Muscle of back (tissue), 13 donors: ENCODE measurements at places on chromosomes 13 and 19. TPM values are rescaled to one million over a fixed set of nuclear protein-coding genes. Genes with fewer than 3 reads are reported as not detected.
A peak's percentile ranks its signal among the peaks of the same experiment; 100 is the strongest.

GRCh38 chr13:20024702-20025101 lies 66.2 kb downstream of the ZMYM2 start:
- no peak for DNase-seq

Gene URAD
- polyA plus RNA-seq = not detected

DNA sequence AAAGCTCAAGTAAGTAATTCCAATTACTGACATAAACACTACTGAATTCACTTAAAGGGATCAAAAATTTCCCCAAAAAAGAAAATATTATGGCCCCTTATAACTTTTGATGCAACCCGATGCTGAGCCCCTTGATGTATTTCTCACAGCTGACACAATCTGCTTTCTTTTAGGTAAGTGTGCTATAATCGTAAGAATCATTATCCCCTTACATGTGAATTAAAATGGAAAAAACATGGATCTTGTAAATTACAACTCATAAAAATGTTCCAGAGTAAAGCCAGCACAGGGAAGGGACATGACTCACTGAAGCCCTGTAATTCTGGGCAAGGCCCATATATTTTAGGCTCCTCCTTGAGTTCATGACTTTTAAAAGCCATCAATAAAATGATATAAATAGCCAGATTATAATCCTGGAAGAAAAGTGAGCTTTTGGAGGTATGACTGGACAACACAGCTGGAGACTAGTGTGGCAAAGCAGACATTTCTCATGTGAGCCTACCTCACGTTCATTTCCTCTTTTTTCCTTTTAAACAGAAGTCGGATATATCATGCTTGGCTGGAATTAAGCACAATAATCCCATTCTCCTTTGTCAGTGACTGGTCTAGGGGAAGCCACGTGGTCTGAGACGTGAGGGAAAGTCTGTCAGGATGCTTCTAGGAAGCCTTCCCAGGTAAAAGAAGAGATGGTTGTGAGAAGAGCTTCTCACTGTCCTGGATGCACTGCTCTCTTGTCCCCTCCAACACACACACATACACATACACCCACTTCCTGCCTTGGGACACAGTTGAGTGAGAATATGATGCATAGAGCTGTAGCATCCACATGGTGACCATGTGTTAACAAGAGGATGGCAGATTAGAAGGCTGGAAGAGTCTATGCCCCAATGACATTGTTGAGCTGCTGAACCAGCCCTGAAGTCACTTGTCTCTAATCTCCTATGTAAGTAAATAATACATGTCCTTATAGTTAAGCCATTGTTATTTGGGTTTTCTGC lies 165.4 kb downstream of the RGCC start:
- no peak for DNase-seq

- DNase-seq = peak; percentile 7
Measured at GRCh38 chr19:11624069-11624463, 26.8 kb downstream of the ZNF627 start.

GRCh38 chr13:111153977-111154332 lies 38.8 kb downstream of the ARHGEF7 start:
- no peak for DNase-seq

GRCh38 chr19:43858174-43858573 lies 31.1 kb downstream of the ZNF283 start:
- DNase-seq = no peak

DNA sequence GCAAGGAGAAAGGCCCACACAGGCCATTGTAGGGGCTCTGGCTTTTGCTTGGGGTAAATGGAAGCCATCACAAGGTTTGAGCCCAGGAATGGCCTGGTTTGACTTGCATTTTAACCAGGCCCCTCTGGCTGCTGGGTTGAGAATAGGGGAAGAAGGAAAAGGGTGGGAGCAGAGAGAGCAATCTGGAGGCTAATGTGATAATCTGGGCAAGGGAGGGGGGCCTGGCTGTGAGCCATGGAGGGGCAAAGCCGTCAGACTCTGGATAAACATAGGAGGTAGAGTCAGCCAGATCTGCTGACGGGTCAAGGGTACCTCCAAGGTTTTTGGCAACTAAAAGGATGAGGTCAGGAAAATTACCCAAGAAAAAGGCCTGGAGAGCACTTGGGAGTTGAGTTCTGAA lies 41.6 kb downstream of the RFX2 start:
- DNase-seq = no peak

Gene KDELR1
- 123 TPM for polyA plus RNA-seq

Gene GJB2
- polyA plus RNA-seq = 2.6 TPM

DNA sequence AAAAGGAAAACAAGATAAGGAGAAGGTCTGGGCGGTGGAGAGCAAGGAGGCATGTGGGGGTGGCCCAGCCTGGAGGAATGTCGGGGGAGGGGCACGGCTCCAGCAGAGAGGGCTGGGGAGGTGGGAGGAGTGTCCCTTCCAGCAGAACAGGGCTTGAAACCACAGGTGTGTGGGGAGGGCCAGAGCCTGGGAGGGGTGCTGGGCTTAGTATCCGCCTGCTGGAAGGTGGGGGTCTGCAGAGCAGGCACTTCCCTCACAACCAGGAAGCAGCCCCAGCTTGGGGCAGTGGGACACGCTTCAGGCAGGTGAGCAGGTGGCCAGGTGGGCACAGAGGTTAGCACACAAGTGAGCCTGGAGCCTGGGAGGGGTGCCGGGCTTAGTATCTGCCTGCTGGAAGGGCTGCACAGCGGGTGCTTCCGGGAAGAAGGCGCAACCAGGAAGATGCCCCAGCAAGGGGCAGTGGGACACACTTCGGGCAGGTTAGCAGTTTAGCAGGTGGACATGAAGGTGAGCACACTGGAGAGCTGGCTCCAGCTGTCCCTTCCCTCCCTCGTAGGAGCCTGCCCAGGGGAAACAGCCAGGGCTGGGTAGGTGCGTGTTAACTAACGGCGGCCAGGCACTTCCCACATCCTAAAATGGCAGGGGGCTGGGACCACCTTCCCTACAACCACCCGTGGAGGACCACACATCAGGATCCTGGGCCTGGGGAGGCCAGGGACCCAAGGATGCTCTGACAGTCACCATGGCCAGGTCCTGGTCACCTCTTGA lies 3.0 kb downstream of the GAS6 start:
- no peak for DNase-seq

- no peak for DNase-seq
Measured at GRCh38 chr13:52463526-52463925, 8.2 kb downstream of the CKAP2 start.

GRCh38 chr19:39515551-39516191 lies 732 bp downstream of the SELENOV start:
- peak; percentile 21 for DNase-seq

Gene HSD17B14
- polyA plus RNA-seq = 3.0 TPM

GRCh38 chr19:3293560-3293959 lies 69.1 kb downstream of the CELF5 start:
- DNase-seq = no peak

Gene COL5A3
- polyA plus RNA-seq = 88.9 TPM

DNA sequence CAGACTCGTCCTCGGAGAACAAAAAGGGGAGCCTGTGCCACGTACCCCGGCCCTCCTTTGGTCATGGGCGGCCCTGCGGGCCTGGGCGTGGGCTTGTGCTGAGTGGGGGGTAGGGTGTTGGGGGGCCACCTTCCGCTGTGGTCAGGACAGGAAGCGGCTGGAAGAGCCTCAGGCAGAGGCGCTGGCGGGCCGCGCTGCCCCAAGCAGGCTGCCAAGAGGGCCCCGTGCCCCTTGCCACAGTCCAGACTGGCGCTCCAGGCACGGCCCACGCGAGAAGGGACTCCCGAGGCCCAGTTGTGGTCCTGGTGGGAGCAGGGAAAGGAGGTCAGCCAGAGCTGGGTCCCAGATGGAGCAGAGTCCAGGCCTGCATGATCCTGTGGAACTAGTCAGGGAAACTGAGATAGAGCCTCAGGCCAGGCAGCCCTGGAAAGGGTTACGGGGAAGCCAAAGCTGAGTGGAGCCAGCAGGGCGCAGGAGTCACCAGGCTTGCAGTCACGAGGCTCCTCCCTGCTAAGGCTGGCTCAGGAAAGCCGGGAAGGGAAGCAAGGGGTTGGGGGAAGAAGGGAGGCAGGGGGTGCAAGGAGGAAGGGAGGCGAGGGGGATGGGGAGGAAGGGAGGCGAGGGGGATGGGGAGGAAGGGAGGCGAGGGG lies 135.0 kb downstream of the CRYL1 start:
- DNase-seq = no peak

DNA sequence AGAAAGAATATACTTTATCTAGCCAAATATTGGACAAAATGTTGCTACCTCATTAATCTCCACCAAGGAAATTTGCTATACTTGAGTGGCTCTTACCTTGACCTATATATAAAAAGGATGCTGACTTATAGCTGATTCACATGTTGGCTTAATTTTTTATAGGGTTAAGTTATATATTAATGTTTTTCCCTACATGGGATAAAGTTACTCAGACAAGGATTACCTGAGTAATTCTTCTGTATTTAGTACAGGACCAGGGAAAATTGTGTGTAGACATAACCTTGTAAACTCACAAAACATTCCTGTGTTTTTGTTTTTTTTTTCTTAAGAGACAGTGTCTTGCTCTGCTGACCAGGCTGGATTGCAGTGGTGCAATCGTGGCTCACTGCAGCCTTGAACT lies 30.6 kb upstream of the SOHLH2 start:
- DNase-seq = no peak
